Stimulated activated CD4-positive, alpha-beta T cell treated with anti-CD3 and anti-CD28 coated beads, Interleukin-1b, Interleukin-23, amount 100 ng/mL, for 24 hours (primary cell): ENCODE measurements at places on chromosomes 13 and 19.

- DNase-seq: no peak
Measured at GRCh38 chr19:15701757-15702533, 25.9 kb upstream of the OR10H2 start.

DNA sequence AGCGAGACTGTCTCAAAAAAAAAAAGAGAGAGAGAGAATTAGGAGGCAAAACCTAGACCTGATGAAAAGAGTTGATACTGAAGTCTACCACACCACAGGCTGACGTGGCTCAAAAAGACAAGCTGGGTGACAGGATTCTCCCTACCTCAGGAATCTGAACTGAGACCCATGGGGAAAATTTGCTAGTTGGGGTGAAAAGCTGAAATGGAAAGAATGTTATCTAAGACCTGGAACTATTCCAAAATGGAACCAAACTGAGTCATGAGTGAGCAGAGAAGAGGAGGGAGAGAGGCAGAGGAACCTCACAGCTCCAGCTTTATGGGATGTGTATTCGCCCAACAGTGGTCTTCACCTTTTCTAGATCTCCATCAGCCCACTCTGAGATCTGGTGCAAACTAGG, 11.7 kb downstream of the SMG9 start:
- DNase-seq: no peak

GRCh38 chr13:51518827-51519226, 65.4 kb upstream of the WDFY2 start:
- no peak for DNase-seq

GRCh38 chr19:6668691-6669090, 1.3 kb downstream of the TNFSF14 start:
- no peak for DNase-seq

DNA sequence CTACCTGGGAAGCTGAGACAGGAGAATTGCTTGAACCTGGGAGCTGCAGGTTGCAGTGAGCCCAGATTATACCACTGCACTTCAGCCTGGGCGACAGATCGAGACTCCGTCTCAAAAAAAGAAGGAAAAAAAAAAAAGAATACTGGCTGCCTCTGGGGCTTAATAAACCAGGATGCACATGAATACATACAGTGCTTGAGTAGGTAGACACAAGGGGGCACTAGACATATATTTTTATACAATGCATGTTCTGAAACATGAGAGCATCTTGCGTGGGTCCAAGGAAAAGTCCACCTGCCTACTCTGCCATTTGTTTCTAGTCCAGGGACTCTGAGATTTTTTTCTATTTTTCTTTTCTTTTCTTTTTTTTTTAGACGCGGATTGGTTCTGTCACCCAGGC, 31.2 kb downstream of the KEAP1 start:
- DNase-seq: no peak

- no peak for DNase-seq
Measured at GRCh38 chr13:25901460-25902376, 150.1 kb downstream of the SHISA2 start.

GRCh38 chr13:109657395-109657794, 129.0 kb downstream of the IRS2 start:
- no peak for DNase-seq

DNA sequence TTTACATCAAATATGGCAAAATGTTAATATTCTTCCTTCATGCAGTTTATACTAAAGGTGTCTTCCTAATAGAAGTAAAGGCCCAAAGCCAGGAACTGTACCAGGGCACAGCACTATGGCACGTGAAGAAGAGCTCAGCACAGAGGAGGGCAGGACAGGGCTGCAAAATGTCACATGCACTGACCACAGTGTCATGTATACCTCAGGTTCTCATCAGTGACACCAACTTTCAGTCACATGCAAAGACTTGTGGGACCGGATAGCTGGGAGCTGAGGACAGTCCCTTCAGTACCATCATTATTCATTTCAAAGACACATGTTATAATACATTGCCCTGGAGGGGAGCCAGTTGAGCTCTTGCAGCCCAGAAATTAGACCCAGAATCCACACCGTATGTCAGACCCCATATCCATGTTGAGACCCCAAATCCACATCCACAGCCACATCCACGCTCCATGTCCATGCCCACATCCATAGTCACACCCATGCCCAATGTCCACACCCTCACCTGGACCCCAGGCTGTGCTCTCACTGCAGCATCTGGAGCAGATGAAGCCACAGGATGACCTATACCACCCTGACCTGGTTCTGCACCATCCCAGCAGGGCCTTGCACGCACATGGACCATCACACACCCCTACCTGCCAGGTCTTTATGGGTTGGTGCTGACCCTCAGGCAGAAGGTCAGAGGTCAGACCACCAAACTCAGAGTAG, 111.8 kb downstream of the TUBA3C start:
- no peak for DNase-seq

GRCh38 chr19:48152551-48152950, 17.6 kb downstream of the LIG1 start:
- DNase-seq: peak; percentile 30

DNA sequence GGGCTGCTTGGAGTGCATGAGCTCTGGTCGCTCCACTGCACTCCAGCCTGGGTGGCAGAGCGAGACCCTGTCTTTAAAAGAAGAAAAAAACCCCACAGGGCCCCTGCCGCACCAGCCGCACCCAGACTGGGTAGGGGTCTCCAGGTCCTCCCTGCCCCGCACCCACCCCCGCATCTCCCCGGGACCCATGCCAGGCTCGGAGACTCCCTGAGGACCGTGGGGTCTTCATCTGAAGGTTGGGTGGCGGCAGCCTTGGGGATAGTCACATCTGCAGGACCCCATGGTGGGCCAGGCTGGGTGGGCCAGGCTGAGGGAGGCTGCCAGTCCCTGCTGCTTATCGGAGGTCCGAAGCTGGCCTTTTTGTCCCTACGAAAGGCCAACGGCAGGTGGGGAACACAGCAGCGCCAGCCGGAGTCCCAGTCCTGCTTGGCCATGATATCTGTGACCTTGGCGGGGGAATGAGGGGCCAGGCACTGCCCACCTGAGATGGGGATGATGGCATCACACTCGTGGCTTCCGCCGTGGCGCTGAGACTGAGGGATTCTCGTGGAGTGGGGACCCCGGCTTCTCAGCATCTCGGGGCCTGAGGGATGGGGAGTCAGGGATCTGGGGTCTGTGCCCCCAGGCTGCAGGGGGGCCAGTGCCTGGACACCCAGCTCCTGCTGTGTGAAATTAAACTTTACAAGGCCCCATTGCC, 11.1 kb downstream of the EFNA2 start:
- DNase-seq: no peak

DNA sequence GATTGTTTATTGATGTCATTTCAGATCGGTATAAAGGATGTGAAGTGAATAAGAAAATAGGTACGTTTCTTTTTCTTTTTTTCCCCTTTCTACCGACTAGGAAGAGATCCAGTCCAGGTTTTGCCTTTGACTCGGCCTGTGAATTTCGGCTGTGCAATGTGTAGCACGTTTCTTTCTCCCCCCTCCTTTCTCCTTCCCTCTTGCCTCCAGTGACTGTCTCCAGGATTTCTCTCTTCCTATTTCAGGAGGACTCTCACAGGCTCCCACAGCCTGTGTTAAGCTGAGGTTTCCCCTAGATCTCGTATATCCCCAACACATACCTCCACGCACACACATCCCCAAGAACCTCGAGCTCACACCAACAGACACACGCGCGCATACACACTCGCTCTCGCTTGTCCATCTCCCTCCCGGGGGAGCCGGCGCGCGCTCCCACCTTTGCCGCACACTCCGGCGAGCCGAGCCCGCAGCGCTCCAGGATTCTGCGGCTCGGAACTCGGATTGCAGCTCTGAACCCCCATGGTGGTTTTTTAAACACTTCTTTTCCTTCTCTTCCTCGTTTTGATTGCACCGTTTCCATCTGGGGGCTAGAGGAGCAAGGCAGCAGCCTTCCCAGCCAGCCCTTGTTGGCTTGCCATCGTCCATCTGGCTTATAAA, at the start of gene GPC6:
Gene GPC6, plus strand, starts transcription at position 185 of the 657 bp plus-strand sequence.
- no peak for DNase-seq

- no peak for DNase-seq
Measured at GRCh38 chr13:33182729-33183128, 102.8 kb downstream of the STARD13 start.

- no peak for DNase-seq
Measured at GRCh38 chr13:95642028-95642621, 2.4 kb downstream of the DZIP1 start.

GRCh38 chr13:94966422-94966955, 254.1 kb upstream of the SOX21 start:
- no peak for DNase-seq

- no peak for DNase-seq
Measured at GRCh38 chr13:74090869-74091605, 43.2 kb downstream of the KLF12 start.

DNA sequence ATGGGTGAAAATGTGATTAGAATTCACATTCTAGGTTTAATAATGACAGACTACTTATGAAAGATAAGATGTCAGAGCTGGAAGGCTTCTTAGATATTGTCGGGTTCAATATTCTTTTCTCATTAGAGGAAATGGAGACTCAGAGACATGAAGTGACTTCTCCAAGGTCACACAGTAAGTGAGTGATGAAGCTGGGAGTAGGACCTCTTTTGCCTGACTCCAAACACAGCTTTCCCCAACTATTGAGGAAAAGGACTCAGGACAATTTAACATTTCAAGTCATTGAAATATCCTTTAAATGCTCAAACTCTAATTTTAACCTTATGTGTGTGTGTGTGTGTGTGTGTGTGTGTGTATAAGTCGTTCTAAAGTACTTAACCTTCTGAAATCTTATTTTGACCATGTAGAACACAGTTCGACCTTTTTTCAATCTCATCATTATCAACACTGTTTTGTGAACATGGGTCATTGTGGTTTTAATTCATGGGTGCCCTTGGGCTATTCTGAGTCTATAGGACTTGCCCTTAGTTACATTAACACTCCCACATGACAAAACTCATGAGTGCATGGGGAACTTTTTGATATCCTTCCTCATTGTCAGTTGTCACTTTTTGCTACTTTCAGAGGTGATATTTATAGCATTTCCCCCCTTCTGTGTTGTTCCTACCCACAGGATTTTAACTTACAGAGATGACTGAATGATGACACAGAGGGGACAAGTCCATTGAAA, 53.0 kb downstream of the LRCH1 start:
- DNase-seq: no peak

DNA sequence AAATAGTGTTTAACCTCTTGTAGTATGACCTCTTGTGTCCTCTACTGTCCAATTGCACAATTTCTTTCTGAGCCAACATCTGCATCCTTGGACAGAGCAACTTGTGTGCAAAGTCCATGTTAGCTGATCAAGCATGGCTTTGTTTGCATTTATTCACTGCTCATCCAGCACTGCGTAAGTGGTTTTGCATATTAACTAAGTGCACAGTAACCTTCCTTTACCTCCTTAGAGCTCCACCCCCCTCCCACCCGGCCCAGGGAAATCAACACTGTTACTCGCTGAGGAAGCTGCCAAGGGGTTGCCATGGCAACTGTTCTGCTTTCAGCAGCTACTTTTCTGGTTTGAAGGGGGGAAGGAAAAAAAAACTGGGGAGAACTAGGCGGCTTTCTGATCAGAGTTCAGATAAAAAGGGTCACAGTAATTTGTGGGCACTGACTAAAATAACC, 153.5 kb upstream of the KLF12 start:
- peak; percentile 36 for DNase-seq

GRCh38 chr13:77335543-77335942, 8.6 kb upstream of the MYCBP2 start:
- DNase-seq: no peak

- no peak for DNase-seq
Measured at GRCh38 chr13:40983259-40983658, 35.9 kb downstream of the ELF1 start.

- DNase-seq: no peak
Measured at GRCh38 chr13:111330066-111330610, 9.7 kb downstream of the TEX29 start.

DNA sequence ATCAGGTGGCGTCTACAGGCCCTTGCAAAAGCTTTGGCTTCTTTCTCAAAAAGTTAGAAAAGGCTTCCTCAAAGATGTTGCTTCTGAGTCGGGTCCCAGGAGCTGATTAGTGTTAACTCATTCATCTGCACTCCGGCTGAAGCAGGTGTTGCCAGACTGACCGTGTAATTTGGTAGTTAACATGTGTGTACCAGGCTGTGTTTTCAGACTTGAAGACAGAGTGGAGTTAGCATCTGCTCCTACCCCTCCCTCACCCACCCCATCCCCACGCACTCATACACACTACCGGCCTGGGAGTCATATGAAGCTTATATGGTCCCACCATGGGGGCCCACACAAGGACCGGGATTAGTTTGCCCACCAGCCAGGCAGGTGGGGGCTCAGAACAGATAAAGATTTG, 111.5 kb downstream of the DNAJC15 start:
- DNase-seq: no peak

- DNase-seq: no peak
Measured at GRCh38 chr13:51562011-51562671, 22.1 kb upstream of the WDFY2 start.

DNA sequence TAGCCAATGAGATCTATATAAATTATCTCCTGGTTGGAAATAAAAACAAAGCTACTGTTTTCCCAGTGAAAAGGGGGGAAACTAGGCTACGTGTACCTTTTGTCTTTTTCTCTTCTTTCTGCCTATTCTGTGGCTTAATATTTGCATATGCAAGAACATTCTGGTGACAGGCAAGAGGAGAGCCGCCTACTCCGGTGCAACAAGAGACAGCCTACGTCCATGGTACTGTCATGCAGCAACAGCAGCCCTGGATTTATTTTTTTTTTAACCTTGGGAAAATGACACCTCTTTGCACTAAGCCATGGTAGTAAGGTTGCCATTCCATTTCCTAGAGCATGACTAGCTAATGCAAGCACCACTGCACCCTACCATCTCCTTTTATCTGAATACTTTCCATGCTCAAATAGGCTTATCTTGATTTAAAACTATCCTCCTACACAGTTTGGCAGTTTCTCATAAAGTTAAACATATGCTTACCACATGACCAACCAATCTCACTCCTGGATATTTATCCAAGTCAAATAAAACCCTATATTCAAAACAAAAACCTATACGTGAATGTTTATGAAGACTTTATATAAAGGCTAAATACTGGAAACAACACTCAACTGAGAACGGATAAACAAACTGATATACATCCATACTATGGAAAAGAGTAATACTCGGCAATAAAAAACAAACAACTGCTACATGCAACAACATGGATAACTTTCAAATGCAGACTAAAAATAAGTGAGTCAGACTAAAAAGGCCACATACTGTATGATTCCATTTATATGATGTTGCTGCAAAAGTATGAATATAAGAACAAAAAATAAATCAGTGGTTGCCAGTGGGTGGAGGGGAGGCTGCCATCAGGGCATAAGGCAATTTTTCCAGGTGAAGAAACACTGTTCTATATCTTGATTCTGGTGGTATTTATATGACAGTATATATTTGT, 17.3 kb downstream of the NUFIP1 start:
- DNase-seq: no peak

DNA sequence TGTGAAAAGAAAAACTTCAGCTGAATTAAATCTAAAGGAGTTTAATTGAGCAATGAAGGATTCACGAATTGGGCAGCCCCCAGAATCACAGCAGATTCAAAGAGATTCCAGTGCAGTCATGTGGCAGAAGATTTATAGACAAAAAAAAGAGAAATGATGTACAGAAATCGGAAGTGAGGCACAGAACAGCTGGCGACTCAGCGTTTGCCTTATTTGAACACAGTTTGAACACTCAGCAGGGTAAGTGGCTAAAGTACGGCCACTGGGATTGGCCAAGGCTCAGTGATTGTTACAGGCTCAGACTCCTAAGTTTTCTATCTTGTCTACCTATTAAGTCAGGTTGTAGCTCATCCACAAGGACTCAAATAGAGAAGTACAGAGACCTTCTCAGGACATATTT, 11.6 kb upstream of the CFAP97D2 start:
- no peak for DNase-seq
